Astrocyte (in vitro differentiated cells and primary cell): ENCODE measurements at places on chromosomes 6 and 20.

DNA sequence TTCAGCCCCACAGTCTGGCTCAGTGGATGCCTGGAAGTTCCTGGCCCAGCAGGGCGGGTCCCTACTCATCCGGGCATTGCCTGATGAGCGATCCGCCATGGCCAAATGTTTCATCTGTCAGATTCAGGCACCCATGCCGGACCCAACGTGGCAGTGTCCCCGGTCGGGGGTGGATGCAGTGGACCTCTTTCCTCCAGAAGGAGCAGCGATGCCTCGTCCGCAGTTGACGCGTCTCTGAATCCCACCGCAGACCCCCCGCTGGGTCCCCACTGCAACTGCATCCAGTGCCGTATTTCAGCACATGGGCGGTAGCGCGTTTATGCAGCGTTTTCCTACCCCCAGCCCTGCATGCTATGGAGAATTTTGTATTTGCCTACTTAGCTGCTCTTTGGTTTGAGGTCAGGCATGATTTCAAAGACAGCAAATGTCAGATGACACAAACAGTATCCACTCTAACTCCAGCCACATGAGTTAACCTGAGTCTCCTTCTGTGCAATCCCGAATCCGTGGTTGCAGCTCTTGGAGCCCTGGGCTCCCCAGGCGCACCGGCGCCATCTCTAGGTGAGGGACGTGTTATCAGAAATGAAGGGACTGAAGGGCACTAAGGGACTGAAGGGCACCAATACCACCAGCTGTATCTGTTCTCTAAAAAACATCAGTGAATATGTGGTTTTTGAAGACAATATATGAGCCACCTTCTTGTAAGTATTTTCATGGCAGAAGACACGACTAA lies 72.6 kb upstream of the THBS2 start:
- peak; percentile 23 for DNase-seq

- DNase-seq, result no peak
Observed at GRCh38 chr6:167882244-167882643, 55.5 kb downstream of the AFDN start.

DNA sequence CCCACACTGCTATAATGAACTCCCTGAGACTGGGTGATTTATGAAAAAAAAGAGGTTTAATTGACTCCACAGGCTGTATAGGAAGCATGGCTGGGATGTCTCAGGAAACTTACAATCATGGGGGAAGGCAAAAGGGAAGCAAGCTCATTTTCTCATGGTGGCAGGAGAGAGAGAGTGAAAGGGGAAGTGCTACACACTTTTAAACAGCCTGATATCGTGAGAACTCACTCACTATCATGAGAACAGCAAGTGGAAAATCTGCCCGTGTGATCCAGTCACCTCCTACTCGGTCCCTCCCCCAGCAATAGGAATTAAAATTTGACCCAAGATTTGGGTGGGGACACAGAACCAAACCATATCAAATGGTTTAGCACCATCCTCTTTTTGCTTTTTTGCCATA lies 116.6 kb upstream of the CEP162 start:
- no peak for DNase-seq

DNA sequence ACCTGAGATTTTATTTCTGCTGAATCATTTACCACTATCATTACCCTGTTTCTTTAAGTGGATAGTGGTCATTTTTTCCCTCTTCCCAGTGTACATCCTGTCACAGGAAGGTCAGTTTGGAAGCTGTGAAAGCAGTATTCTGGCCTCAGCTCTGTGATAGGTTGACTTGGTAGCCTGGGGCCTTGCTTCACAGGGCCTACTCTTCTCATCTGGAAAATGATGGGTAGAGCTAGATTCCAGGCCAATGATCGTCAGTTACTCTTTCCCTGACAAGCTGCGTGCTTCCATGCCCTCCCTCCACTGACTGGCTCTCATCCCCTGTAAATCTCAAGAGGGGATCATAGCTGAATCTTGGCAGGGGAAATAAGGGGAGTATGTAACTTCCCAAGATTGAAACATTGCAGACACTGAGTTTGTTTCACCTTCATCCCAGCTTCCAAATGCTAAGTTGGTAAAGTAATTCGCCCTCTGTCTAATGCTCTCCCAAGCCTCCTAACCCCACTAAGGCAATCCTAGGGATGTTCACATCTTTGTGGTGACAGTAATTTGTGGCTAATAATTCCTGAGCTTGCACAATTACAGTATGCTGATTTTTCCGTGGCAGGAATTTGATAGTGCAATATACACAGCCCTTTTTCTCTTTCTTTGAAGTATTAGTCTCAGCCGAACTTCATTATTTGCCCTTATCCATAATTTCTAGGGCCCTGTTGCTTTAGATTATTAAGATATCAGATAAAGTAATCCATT lies 51.2 kb downstream of the VAPB start:
- no peak for DNase-seq

DNA sequence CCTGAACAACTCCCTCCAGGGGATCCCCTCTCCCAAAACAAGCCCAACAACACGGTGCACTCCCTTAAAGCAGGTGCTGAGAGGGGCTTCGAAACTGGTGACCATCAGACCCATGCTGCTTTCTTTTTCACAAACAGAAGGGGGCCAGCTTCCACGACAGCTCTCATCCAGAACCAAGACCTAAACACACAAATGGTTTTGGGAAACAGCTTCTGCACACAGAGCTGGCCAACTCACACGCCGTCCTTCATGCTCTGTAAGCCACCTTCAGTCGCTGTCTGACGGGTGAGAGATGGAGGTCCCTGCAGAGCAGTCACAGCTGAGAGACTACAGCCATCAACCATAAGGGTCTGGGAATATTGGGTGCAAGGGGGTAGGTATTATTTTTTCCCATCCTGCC lies 76.3 kb downstream of the ZMYND8 start:
- no peak for DNase-seq
